Subcutaneous adipose tissue (tissue), 4 donors: ENCODE measurements at places on chromosomes 16 and 17. TPM values are rescaled to one million over a fixed set of nuclear protein-coding genes. Genes with fewer than 3 reads are reported as not detected.

The CTU2 gene
- 5.7 TPM for total RNA-seq

The OR1E2 gene
- total RNA-seq, result not detected

The KRT27 gene
- total RNA-seq, result not detected

The PRRT2 gene
- total RNA-seq, result not detected

The PDPR gene
- total RNA-seq, result 20.5 TPM

The NFAT5 gene
- total RNA-seq, result 62.6 TPM

The NPIPA2 gene
- 2.6 TPM for total RNA-seq

The MYOCD gene
- 0.65 TPM for total RNA-seq

The MLYCD gene
- total RNA-seq, result 11.3 TPM
